A549 treated with CORT108297 at 1 μM for 4 hours (cell line): ENCODE measurements at places on chromosomes 7 and 10. TPM values are rescaled to one million over a fixed set of nuclear protein-coding genes. Genes with fewer than 3 reads are reported as not detected.

PLPP4 gene
- 0.05 to 0.08 TPM in 2 of 5 replicates, not detected in the others for total RNA-seq

CALN1 gene
- total RNA-seq: 0.20 TPM in 1 of 5 replicates, not detected in the others

CPEB3 gene
- 0.24 to 0.42 TPM (median 0.34 TPM) in 5 replicates for total RNA-seq

OPN1SW gene
- not detected in 5 replicates for total RNA-seq

SEPTIN14 gene
- not detected in 5 replicates for total RNA-seq

MMP21 gene
- 0.04 to 0.06 TPM in 2 of 5 replicates, not detected in the others for total RNA-seq

RNF133 gene
- not detected in 5 replicates for total RNA-seq

RBP4 gene
- 5.0 to 10.3 TPM (median 8.8 TPM) in 5 replicates for total RNA-seq

GIMAP4 gene
- not detected in 5 replicates for total RNA-seq

PGAM2 gene
- not detected in 5 replicates for total RNA-seq

NKX2-3 gene
- 0.06 to 0.11 TPM in 2 of 5 replicates, not detected in the others for total RNA-seq

HIP1 gene
- total RNA-seq: 14.0 to 20.4 TPM (median 19.3 TPM) in 5 replicates

SPDYE16 gene
- 0.03 to 0.14 TPM (median 0.05 TPM) in 3 of 5 replicates, not detected in the others for total RNA-seq

GDI2 gene
- total RNA-seq: 196 to 296 TPM (median 202 TPM) in 5 replicates

MRC1 gene
- 0.01 to 0.05 TPM (median 0.02 TPM) in 5 replicates for total RNA-seq

CALML3 gene
- total RNA-seq: 0.02 TPM in 1 of 5 replicates, not detected in the others

ELAPOR2 gene
- total RNA-seq: 0.05 to 0.12 TPM (median 0.07 TPM) in 3 of 5 replicates, not detected in the others

GFRA1 gene
- total RNA-seq: 9.5 to 10.8 TPM (median 10.2 TPM) in 5 replicates

FRG2B gene
- total RNA-seq: 0.06 to 0.14 TPM in 2 of 5 replicates, not detected in the others

MYH16 gene
- 0.46 to 0.65 TPM (median 0.58 TPM) in 5 replicates for total RNA-seq

LIPM gene
- not detected in 5 replicates for total RNA-seq
